ENCODE measurements at places on chromosomes 12 and 14.

GRCh38 chr12:89657066-89657465 is 51.6 kb downstream of the ATP2B1 start:
- no peak for DNase-seq

DNA sequence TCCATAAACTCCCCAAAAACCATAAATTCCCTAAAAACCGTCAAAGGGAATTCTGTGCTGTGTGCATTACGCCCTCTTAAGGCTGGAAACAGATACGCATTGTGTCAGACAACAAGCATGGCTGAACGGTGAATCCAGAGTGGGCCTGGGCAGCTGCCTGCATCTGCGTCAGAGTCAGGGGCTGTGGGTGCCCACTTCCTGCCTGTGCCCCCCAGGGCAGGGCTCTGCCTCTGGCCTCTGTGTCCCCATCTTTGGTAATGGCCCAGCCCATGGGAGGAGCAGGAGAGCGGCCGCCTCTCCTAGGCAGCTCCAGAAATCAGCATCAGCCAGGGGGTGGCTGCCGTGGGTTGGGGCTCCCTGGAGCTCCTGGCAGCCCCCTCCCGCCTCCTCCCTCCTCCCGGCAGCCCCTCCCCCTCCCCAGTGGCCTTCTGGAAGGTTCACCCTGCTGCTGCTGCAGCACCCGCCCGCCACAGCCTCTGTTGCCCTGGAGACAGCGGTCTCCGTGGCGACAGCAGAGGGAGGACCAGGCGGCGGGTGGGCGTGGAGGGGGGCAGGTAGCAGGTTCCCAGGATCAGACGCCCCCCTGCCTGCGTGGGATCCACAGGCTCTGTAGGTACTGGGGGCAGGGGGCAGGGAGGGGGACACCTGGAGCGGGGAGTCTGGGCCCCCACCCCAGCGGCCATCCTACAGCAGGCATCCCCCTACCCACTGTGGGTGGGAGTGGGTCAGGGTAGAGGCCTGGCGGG is 5.9 kb downstream of the MMP17 start:
- DNase-seq: no peak

- DNase-seq: no peak
Measured at GRCh38 chr12:119204131-119204530, 25.4 kb downstream of the HSPB8 start.

- DNase-seq: no peak
Measured at GRCh38 chr12:27319848-27320247, 12.8 kb upstream of the BMAL2 start.

DNA sequence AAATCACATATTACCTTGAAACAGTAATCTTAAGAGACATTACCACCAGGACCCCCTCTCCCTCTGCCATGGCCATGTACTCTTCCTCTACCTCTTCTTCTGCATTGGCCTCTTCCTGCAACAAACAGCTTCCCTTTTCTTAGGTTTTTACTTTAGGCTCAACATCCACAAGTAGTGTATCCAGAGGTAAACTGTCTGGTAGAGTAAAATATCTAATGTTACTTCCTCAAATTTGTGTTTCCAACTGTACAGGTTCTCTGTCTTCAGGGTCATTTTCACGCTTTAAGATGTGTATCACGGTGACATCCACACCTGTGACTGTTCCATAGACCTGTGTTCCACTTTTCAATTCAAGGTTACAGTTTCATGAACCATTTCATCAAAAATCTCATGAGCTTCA is 13.4 kb downstream of the CDK17 start:
- DNase-seq: no peak

- no peak for DNase-seq
Measured at GRCh38 chr12:14681190-14681589, 15.2 kb downstream of the GUCY2C start.

GRCh38 chr12:12586879-12587675 is 24.4 kb upstream of the DUSP16 start:
- DNase-seq: no peak

GRCh38 chr14:74548881-74549280 is 55.3 kb downstream of the ISCA2 start:
- peak; percentile 94 for DNase-seq

GRCh38 chr12:112602150-112602549 is 183.4 kb downstream of the PTPN11 start:
- no peak for DNase-seq

- peak; percentile 88 for DNase-seq
Measured at GRCh38 chr14:77059276-77059915, 30.9 kb upstream of the IRF2BPL start.

- peak; percentile 62 for DNase-seq
Measured at GRCh38 chr12:51900323-51900889, 6.9 kb upstream of the ACVRL1 start.

DNA sequence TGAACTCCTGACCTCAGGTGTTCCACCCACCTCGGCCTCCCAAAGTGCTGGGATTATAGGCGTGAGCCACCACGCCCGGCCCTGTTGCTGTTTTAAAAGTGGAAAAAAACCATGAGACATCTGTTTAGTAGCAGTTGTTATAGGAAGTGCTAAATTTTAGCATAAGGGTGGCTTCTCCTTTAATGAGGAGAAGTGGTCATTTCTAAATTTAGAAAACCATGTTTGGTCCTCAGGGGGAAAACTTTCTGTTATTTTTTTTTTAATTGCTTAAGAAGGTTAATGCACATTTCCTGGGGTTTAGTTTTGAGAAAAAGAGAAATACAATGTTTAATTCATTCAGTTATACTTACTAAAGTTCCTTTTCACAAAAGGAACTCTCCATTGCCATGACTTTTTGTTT is 102.1 kb downstream of the MYRFL start:
- no peak for DNase-seq

GRCh38 chr12:94073441-94074051 is 74.8 kb upstream of the PLXNC1 start:
- no peak for DNase-seq

GRCh38 chr12:10965476-10965875 is 21.2 kb downstream of the TAS2R50 start:
- no peak for DNase-seq

DNA sequence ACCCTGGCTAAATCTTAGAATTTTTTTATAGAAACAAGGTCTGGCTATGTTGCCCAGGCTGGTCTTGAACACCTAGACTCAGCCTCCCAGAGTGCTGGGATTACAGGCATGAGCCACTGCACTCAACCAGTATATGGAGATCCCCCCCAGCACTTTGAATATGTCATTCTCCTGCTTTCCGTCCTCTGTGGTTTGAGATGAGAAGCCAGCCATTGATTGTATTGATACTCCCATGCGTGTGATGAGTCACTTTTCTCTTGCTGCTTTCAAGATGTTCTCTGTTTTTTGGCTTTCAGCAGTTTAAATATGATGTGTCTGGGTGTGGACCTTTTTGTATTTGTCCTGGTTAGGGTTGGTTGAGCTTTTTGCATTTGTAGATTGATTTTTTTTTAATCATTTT is 75.2 kb upstream of the DNM1L start:
- no peak for DNase-seq

GRCh38 chr12:92844151-92844763 is 84.8 kb downstream of the EEA1 start:
- no peak for DNase-seq

GRCh38 chr14:57957441-57957840 is 91.5 kb upstream of the SLC35F4 start:
- no peak for DNase-seq

- DNase-seq: no peak
Measured at GRCh38 chr14:61889914-61890351, 127.7 kb downstream of the SNAPC1 start.

All from posterior vena cava (tissue), 2 donors.